ENCODE measurements at places on chromosomes 16 and 17.

- DNase-seq = no peak
These were observed 123.6 kb downstream of the MRTFB start for GRCh38 chr16:14194721-14195120.

DNA sequence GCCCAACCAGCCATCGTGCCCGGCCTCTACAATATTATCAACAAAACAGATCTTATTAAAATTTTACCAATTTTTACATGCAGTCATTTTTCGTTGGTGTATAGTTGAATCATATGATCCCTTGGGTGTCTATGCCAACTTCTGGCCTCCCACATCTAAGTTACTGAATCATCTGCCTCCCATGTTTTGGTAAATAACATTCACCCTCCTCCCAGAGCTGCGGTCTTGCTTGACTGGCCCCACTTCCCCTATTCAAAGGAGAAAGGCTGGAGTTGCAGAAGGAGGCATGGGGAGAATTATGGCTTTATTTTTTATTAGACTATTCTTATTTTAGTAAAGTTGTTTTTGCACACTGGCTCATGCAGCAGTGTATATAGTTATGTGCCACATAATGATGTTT, 18.5 kb upstream of the CCL23 start:
- no peak for DNase-seq

- no peak for DNase-seq
These were observed 6.6 kb downstream of the ADAD2 start for GRCh38 chr16:84197466-84198128.

DNA sequence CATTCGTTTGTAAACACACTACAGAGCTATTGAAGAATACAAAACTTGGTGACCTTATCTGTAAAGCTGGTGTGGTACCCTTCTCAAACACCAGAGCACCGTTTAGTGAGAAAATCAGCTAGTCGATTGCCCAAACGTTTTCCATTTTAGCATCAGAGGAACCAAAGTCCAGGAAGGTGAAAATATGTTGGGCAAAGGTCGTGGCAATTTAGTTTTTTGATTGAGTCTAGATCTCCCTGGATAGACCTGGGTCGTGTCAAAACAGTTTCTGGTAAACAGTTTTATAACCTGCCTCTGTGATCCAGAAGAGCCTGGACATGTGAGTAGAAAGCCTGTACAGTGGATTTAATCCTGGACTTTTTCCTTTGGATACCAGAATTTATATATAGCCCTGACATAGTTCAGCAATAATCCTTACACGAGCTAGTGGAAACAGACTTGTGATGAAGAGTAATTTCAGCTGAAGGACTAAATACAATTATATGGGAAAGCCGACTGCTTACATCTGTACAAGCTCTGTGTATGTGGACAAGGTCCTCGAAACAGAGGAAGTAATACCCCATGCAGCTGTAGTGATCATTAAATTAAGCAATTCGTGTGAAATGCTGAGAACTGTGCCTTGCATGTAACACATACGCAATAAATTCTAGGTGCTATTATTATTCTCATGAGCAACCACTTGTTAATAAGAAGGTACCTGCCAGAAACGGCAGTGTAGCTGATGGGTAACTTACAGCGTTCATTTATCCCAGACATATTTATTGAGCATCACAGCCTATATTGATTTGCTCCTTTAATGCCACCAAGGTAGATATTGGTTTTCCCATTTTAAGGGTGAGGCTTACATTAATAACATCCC, 72.5 kb downstream of the MAP2K6 start:
- no peak for DNase-seq

DNA sequence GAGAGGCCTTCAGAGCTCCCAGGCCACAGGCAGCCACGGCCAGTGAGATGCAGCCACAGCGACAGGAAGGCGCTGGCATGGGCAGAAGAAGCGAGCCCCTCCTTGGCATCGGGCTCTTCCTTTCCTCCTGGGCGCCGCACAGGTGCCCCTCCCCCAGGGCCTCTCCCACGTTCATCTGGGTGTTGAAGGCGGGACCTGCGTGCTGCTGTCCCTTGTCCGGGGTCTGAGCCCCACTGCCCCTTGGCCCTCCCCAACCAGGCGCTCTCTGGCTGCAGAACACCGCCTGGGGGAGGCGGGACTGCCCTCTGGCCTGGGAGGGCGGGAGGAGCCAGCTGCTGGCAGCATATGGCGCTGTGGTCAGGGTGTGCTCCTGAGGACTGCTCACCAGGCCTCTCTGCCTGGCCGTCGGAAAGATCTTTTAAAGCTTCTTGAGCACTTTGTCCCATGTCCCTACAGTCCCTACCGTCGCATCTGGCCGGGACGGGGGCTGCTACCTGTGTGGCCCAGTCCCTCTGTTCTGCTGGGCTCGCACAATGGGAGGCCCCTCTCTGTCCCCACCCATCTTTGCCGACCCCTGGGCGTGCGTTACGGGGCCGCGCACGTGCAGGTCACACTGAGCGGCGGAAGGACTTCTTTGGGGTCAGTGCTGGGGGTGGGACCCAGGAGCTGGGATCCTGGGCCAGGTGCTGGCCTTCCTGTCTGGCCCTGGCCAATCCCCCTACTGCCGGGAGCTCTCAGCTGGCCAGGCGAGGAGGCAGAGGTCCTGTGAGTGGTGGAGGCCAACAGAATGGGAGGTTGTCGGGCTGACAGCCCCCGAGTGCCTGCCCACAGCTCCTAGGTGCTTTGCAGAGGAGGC, 1.7 kb downstream of the SLC25A10 start:
- DNase-seq = no peak

- DNase-seq = no peak
These were observed 358.8 kb upstream of the CDH5 start for GRCh38 chr16:66007717-66008116.

GRCh38 chr16:16008666-16009065, 59.2 kb downstream of the ABCC1 start:
- no peak for DNase-seq

GRCh38 chr17:3036800-3037199, 26.6 kb downstream of the OR1D5 start:
- no peak for DNase-seq
